CD4-positive, alpha-beta T cell treated with Interleukin-15 for 1 hour (primary cell): ENCODE measurements at places on chromosomes 5 and 9.

- DNase-seq, result no peak
These were observed 15.9 kb upstream of the CDKN2AIPNL start for GRCh38 chr5:134427540-134428041.

DNA sequence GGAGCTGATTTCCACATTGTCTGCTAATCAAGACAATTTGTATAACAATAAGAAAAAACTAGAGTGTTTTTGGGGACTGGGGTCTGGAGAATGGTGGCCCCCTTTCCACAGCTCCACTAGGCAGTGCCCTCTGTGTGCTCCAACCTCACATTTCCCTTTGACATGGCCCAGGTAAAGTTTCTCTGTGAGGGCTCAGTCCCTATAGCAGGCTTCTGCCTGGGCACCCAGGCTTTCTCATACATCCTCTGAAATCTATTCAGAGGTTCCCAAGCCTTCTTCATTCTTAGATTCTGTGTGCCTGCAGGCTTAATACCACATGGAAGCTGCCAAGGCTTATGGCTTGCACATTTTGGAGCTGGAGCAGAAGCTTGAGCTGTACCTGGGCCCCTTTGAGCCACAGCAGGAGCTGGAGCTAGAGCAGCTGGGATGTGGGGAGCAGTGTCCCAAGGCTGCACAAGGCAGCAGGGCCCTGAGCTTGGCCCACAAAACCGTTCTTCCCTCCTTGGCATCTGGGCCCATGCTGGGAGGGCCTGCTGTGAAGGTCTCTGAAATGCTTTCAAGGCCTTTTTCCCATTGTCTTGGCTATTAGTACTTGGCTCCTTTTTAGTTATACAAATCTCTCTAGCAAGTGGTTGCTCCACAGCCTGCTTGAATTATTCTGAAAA is 49.1 kb upstream of the VPS13A start:
- no peak for DNase-seq

- no peak for DNase-seq
These were observed 130.7 kb upstream of the MINAR2 start for GRCh38 chr5:129617206-129617605.

DNA sequence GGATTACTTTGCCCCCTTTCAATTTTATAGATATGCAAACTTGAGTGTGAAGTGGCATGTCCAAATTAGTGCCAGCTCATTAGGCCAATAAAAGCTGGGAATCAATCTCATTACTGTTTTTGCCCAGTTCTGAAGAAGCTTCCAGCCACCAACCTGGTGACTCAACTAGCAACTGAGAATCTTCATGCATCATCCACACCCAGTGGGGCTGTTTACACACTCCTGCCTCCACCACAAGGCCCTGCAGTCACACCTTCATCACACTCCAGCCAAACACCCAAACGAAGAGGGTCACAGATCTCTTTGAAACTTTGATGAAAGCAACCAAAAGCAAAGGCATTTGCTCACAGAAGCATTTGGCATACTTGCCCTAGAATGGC is 41.3 kb upstream of the S1PR3 start:
- DNase-seq, result no peak

DNA sequence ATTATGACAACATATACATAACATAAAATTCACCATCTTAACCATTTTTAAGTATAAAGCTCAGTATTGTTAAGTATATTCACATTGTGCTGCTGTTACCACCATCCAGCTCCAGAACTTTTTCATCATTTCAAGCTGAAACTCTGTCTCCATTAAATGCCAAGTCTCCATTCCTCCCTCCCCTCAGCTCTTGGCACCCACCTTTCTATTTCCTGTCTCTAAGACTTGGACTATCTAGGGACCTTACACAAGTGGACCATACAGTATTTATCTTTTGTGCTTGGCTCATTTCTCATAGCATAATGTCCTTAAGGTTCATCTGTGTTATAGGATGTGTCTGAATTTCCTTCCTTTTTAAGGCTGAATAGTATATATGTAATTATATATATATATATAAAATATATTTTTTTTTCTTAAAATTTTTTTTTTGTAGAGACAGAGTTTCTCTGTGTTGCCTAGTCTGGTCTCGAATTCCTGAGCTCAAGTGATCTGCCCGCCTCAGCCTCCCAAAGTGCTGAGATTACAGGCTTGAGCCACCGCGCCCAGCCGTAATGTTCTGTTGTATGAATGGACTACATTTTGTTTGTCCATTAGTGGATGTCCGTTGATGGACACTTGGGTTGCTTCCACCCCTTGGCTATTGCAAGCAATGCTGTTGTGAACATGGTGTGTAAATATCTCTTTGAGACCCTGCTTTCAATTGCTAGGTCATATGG is 72.3 kb downstream of the EHMT1 start:
- DNase-seq, result no peak

DNA sequence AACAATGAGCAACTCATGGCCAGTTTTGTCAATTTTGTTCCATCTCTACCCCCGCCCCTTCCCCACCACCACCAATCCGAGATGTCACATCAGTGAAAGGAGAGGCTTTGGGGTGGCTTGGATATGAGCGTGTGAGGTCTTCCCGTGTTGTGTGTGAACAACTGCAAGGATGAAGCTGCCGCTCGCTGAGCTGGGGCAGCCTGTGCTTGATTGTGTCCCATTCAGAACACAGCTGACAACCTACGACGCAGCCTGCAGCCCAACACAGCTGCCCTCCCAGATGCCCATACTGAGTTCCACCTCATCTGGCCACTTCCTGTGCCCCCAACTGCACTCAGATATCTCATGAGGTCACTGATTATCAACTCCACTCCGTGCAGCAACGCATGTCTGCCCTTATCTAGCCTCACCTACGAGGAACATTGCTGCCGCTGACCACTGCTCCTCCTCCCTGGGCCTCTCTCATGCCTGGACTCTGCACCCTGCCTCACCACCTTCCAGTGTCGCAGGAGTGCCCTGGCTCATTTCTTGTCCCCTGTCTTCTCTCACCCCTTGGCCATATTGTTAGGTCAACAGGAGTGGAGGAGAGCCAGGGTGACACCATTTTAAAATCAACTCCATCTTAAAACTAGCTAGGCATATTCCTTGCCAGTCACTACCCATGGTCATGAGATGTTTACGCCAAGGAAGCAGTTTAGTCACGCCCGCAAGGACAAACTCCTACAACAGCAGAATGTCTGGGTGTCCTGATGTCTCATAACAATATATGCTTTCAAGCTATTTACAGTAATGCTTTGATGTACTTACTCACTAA is 7.3 kb upstream of the IL4 start:
- DNase-seq, result peak; percentile 33

- no peak for DNase-seq
These were observed 279.7 kb upstream of the MSX2 start for GRCh38 chr5:174444479-174445188.

DNA sequence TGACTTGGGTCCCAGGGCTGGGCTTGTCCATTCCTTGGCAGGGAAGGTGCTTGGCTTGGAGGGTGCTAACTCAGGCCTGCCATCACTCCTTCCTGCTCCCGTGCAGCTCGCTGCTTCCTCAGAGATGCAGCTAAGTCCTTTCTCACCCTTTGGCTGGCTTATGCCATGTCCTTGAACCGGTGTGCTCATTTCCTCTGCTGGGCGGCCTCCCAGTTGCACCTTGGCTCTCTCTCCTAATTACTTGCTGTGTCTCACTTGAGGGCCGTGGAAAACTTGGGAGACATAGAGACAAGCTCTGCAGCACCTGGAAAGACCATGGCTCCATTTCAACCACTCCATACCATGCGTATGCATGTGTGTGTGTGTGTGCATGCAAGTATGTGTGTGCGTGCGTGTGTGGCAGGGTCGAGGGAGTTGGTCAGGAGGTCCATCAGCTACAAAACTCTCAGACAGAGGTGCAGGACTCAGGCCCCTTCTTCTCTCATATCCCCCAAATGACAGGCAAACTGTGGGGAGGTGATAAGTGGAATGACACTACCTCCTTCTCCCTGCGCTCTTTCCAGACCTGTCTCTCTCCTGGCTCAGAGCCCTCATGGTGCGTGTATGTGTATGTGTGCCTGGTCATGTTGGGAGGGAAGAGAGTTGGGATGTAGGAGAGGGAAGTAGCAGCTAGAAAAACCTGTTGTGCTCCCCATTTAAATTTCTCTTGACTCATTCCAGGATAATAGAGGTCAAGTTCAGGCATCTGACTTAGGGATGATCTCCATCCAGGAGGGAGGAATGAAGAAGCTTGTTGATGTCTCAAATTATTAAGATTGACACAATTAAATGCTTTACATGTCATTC is 17.6 kb upstream of the MTMR12 start:
- no peak for DNase-seq

DNA sequence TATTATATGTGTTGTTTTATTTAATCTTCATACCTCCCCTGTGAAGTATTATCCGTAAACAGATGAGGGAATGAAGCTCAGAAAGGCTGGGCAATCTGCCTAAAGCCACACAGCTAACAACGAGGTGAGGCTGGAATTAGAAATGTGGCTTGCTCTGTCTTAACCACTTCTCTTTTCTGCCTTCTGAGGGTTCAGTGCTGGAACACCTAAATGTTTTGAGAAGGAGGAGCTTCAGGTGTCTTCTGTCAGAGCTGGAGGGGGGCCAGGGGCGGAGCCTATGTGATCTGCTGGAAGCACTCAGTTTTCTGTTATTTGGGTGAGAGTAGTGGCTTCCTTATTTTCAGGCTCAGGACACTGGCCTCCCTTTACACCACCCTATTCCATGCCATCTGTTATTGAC is 35.0 kb upstream of the ARAP3 start:
- DNase-seq, result no peak

DNA sequence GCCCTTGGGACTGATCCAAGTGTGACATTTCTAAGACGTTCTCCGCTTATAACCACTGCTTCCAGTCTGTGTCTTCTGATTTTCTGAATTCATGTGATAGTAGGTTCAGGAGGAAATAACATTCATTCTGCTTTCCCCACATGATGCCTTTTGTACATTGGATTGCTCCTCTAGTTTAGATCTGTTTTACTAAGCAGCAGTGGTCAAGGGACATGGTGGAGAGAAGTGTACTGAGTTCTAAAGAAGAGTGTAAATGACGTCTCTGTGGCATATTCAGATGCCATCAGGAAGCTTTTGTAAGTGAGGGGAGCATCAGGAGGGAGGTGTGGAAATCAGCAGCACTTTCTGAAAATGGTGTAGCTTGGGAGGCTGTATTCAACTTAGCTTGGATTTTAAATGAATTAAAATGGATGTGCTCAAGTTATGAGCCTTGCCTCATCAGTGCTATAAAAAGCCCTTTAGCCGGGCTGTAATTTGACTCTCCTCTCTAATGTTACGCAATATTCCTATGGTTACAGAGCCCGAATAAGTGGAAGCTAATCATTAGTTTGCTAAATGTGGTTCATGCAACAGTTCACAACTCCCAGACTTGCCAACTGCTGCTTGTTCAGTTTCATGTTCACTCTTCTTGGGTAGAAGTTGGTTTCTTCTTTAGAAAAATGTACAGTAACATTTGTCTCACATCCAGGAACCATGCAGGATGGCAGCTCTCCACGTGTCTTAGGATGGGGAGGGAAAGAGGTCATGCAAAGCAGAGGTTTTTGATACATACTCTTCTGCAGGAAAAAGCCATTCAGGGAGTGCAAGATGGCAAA is 281.3 kb downstream of the ARHGAP26 start:
- DNase-seq, result no peak

GRCh38 chr5:158965334-158965733 is 134.4 kb downstream of the EBF1 start:
- no peak for DNase-seq

- no peak for DNase-seq
These were observed 250.8 kb downstream of the DMRT2 start for GRCh38 chr9:1300941-1301340.

DNA sequence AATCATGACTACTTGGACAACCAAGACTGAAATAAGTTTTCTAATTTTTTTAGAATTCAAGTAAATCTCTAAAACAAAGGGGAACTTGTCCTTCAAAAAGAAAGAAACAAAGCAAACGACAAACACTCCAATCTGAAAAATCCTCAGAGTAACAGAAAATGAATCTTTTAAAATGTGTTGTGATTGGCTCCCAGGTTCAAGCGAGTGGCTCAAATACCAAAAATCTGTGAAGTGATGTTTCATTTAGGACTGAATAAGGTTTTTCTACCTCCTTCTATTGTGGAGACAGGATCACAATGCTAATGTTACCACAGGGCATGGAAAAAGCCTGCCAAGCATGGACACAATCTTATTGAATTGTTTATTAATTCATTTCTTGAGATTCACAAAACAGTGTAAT is 415.7 kb downstream of the RAB3C start:
- no peak for DNase-seq

GRCh38 chr5:65760504-65761275 is 38.7 kb downstream of the NLN start:
- DNase-seq, result peak; percentile 58

- no peak for DNase-seq
These were observed 240.8 kb upstream of the TMEM161B start for GRCh38 chr5:88509403-88509802.

- DNase-seq, result no peak
These were observed 335.9 kb downstream of the SEMA5A start for GRCh38 chr5:9209846-9210492.

GRCh38 chr9:87386490-87387025 is 111.1 kb upstream of the DAPK1 start:
- no peak for DNase-seq

GRCh38 chr9:128800061-128800460 is 13.0 kb downstream of the TBC1D13 start:
- DNase-seq, result no peak

DNA sequence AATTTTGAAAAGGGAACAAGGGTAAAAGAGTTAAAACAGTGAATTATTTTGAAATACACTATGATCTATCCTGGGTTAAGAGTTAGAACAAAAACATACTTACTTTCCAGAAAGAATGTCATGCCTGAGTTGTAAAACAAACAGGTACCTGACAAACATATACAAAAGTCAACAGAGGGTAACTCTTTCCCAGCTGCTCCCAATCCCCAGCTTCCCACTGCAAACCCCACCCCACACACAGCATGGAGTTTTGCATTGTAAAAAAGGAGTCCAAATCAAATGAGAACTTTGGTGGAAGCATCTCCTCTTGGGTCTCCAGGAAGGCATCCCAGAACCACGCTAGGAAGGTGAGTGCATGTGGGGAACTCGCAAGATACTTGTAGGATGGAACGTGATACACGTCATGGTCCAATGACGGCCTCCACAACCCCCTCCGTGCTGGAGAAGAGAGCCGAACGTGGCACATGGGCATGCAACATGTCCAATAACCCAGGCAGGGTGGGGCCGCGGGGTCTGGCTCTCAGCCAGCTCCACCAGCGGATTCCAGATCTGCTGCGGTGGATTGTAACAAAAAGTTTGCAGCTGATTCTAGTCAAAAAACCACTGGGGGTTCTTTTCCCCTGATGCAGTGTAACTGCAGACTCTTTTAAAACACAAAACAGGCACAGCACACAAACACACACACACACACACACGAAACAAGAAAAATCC is 55.8 kb downstream of the EPB41L4B start:
- no peak for DNase-seq

DNA sequence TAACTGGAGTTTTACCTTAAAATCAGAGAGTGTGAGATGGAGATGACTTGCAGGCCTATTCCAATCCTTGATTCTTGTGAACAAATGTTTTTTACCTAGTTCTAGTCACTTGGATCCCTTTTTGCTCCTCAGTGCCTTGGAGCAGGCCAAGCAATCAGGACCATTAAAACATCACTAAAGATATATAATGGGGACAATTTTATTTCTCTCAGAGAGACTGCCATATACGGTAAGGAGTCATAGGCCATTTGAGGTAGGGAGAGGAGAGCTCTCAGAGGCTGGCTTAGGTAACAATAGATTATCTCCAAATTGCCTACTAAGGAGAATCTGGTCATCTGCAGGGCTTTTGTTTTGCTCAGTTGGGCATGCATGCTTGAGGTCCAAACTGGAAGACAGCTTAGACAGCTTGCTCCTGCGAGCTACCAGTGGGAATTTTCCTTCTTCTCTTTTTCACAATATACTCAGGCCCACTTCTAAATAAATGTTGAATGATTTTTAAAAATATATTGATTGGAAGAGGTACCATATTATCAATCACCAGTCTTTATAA is 44.0 kb downstream of the FREM1 start:
- DNase-seq, result no peak
